CD4-positive, alpha-beta T cell treated with Interferon gamma for 1 hour (primary cell): ENCODE measurements at places on chromosomes 12 and 14.
A peak's percentile ranks its signal among the peaks of the same experiment; 100 is the strongest.

GRCh38 chr12:127107744-127108143 is 1159.2 kb upstream of the TMEM132C start:
- no peak for DNase-seq

DNA sequence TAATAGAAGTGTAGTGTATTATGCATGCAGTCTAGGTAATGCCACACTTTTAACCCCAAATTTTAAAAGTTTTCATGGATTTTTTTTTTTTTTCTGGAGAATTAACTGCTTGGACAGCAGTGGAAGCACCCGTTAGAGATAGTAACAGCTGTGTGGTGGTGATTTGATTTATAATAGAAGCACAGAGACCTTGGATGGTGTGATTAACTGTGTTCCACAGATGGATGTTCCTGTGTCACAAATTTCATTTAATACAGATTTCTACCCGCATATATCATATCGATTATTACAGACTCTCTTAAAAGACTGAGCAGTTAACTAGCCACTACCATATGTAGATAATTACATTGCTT is 47.0 kb downstream of the IFT81 start:
- no peak for DNase-seq

- peak; percentile 20 for DNase-seq
These were observed 6.7 kb downstream of the IFFO1 start for GRCh38 chr12:6548966-6549683.

DNA sequence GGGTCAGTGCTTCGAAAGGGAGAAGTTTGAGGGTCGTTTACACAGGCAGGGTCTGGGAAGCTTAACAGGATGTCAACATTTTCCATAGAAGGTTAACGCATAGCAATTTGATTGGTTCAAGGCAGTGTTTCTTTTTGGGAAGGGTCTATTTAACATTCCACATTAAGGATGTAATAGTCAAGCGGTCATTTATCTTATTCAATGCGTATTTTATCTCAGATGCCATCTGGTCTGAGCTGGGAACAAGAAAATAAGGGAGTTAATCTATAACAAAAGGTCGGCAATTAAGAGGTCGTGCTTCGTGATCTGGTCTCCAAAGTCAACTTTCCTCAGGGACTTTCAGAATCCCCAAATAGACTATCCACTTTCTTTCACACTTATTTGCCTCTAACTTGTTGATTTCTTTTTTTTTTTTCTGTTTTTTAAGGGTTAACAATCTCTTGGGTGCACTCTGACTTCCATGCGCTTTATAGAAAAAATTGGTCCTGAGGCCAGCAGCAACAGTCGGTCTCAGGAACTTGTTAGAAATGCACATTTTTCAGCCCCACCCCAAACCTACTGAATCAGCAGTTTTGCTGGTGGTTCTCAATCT is 550 bp upstream of the RESF1 start:
- DNase-seq = no peak

GRCh38 chr12:94322346-94322745 is 137.3 kb downstream of the CEP83 start:
- no peak for DNase-seq

DNA sequence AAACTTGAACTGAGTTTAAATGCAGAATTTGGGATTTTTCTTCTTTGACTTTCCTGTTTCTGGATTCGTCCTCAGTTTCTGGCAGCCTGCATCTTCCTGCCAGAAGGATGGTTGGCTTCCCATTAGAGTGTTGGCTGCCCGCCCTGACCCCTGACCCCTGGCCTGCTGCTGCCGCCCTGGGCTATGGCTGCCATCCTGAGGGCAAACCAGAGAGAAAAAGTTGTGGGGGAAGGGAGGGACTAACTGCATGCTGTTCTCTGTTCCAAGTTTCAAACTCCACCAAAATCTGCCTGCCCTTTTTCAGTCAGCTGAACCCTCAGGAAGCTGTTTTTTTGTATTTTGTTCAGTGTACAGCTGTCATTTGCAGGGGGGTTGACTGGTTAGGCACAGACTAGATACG is 48.4 kb downstream of the FNTB start:
- no peak for DNase-seq
